ENCODE measurements at places on chromosomes 3 and 15. TPM values are rescaled to one million over a fixed set of nuclear protein-coding genes. Genes with fewer than 3 reads are reported as not detected.

- no peak for DNase-seq
Observed at GRCh38 chr15:80639168-80639555, 55.9 kb upstream of the ABHD17C start.

DNA sequence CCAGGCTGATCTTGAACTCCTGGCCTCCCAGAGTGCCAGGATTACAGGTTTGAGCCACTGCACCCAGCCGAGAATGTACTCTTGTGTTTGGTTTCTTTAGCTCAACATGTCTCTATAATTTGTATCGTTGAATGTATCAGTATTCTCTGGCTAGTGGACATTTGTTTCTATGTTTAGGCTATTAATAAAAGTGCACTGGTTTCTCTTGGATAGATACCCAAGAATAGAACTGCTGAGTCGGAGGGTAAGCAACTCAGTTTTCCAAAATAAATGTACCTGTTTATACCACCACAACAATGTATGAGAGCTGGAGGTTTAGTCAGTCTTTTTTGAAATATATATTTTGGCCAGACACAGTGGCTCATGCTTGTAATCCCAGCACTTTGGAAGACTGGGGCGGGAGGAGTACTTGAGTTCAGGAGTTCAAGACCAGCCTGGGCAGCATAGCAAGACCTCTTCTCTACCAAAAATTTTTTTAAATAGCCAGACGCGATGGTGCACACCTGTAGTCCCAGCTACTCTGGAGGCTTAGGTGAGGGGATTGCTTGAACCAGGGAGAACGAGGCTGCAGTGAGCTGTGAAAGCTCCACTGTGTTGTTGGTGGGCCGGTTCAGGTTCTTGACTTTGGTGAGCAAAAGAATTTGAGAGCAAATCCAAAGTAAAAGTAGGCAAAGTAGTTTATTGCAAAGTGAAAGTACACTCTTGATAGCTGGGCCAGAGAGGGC lies 7.7 kb upstream of the IVD start:
- no peak for DNase-seq

- DNase-seq: no peak
Observed at GRCh38 chr3:115551016-115551415, 72.3 kb upstream of the GAP43 start.

SERINC4 gene
- polyA plus RNA-seq: 0.06 TPM

DNA sequence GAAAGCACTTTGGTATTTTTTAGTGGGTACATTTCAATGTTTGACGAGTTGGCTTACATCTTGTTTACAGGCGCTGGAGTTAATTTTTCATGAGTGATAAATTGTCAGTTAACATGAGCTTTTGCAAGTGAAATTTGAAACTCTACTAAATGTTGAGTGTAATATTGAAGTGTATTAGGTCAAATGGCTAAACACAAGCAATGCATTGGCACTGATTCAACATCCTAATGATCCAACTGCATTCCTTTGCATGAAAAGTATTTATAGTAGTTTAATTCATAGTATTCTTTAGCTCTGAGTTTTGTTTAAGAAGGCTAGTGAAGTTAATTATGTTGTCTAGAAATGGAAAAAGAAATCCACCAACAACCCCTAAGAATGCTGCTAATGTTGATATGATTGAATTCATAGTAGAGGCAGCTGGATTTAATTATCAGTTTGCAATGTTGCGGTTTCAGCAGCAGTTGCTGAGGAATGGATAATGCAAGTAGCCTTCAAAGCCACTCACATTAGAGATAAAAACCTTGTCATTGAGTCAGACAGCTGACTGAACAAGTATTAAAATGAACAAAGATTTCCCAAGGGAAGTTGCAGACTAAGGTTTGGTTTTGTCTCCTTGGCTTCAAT lies 245.6 kb upstream of the GOLIM4 start:
- no peak for DNase-seq

- peak; percentile 97 for DNase-seq
Observed at GRCh38 chr3:31077021-31077601, 182.7 kb upstream of the GADL1 start.

MYH15 gene
- polyA plus RNA-seq: 1.5 TPM

UROC1 gene
- polyA plus RNA-seq: not detected

EFCC1 gene
- not detected for polyA plus RNA-seq

DNA sequence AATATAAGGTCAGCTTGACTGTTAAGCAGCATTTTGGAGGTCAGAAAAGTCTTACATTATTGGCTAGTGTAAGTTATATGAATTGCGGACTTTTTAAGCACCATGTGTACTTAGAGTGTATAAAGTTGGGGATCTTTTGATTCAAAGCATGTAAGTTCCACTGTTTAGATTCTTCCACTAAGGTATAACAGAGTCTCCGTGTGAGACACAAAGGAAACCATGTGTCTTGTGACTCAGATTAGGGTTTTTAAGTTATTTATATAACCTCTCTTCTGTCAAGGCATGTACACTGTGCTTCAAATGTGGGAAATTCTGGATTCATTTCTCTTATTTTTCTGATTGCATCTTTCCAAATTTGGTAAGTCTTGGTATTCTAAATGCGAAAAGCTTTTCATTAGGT lies 143.5 kb upstream of the SOX2 start:
- DNase-seq: peak; percentile 64

DNA sequence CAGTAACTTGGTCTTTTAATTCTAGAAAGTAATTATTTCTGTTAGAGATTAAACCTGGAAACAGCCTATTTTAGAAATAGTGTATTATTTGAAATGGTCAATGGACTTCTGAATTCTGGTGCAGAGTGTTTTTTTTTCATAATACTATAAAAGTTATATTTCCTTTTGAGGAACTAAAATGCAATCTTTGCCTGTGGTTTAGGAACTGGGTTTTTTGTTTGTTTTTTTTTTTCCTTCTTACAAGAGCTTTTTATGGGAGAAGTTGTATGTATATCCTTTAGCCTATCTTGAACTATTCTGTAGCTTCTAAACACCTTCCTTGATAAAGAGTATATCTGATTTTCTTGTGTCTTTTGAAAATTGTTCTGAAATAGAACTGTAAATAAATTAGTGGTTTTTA lies 88.3 kb downstream of the ARIH1 start:
- DNase-seq: no peak

Measured in foreskin keratinocyte (primary cell).